Islet precursor cell (in vitro differentiated cells): ENCODE measurements at places on chromosomes 5 and 9.

GRCh38 chr5:82858151-82859025 is 218.8 kb downstream of the TMEM167A start:
- no peak for DNase-seq

GRCh38 chr9:33263131-33264002 is 1.1 kb downstream of the BAG1 start:
- no peak for DNase-seq

- no peak for DNase-seq
Observed at GRCh38 chr5:136242136-136242535, 49.2 kb upstream of the SMIM32 start.

DNA sequence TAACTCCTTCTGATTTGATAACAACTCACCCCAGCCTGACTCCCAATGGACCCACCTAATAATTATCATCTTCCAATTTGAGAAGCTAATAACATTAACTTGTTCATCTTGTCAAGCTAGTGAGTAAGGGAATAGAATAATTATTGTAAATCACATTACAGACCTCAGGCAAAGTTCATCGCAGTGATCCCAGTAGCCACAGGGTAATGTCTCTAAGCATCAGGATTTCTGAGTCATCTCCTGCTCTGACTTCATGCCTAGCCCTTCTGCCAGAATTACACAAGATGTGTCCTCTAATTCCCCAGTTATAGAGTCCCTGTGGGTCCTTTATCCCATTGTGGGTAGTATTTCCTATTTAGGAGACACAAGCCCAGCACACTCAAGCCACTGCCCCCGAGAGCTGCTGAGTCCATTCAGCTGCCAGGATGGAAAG is 365.7 kb downstream of the DEPDC1B start:
- DNase-seq, result no peak

GRCh38 chr9:98558575-98558974 is 150.2 kb downstream of the GABBR2 start:
- no peak for DNase-seq

GRCh38 chr5:122429545-122430318 is 117.7 kb downstream of the SNCAIP start:
- no peak for DNase-seq

- DNase-seq, result no peak
Observed at GRCh38 chr5:59041355-59041754, 458.5 kb downstream of the RAB3C start.

GRCh38 chr9:82989929-82990328 is 73.0 kb downstream of the RASEF start:
- DNase-seq, result no peak

DNA sequence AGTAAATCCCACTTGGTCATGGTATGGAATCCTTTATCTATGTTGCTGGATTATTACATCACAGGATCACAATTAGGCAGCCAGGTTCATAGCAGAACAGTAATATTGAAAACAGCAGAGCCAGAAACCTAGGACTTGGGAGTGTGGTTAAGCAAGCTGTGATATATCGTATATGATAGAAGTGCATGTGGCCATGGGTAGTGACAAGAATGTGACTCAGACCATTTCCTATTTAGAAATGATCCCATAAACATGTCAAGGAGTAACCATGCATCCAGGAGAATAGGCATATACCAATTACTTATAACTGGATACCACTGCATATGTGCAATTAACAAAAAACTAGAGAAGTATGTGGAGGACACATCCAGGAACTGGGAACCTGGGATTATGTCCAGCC is 31.2 kb downstream of the AMBP start:
- DNase-seq, result no peak

DNA sequence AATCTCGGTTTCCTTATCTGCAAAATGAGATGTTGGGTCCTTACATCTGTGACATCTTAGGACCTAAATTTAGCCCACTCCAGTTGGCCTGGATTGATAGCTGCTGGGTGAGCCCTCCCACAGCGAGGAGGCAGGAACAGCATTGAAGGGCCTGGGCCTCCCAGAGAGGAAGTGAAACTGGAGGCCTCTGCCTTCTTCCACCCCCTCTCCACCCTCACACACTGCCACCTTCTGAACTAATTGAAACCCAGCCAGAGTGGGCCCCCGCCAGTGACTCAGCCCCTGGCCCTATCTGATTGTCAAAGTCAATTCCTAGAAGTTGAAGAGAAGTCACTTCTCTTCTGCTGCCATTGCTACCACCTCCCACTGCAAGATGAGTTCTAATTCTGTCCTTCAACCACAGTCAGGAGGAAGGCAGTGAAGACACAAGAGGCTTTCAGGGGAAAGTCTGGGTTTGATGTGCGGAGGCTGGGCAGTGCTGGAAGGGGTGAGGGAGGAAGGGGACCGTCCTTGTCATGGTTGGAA is 55.2 kb upstream of the NEK6 start:
- peak; percentile 69 for DNase-seq

DNA sequence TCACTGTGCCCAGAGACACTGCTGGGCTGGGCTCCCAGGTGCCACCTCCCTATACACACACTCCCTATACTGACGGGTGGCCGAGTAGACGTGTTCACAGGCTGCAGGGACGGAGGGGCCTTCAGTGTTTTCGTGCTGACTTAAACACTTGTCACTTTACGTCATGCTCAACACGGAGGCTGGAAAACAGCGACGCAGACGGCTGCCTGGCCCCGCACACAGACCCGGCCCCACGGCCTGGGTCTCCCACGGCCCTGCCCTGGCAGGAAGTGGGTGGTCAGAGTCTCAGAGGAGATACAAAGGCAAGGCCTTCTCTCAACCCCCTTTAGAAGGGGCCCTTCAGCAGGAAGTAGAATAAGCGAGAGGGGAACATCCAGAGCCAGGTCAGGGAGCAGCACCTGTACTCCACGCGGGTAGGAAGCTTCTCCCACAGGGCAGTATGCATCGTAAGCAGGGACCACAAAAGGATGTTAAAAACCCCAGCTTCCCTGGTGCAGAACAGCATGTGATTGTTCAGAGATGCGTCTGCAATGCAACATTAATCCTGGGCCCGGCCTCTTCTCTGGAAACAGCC is 11.9 kb upstream of the TBC1D9B start:
- peak; percentile 43 for DNase-seq

- DNase-seq, result no peak
Observed at GRCh38 chr5:24226479-24226878, 418.3 kb downstream of the CDH10 start.

DNA sequence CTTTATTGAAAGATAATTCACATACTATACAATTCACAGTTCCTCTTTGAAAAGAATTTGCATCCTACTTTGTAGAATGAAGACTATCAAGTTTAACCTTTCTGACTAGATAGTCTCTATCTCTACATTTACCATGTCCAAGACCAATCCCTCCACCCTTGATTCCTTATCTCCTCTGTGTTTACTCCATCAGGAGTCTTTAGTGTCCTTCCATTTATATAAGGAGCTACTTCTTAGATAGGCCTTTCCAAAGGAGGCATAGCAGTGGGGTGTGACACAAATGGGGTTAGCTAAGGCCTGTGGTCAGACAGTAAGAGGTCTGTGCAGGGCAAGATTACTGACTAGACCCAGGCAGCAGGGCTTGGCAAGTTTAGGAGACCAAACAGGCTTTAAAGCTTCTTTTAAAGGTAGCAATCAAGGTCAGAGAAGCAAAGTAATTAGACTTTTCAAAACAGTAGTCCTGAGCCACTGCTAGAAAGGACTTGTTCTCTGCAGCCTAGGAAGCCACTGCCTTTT is 11.1 kb upstream of the DMXL1 start:
- DNase-seq, result no peak

DNA sequence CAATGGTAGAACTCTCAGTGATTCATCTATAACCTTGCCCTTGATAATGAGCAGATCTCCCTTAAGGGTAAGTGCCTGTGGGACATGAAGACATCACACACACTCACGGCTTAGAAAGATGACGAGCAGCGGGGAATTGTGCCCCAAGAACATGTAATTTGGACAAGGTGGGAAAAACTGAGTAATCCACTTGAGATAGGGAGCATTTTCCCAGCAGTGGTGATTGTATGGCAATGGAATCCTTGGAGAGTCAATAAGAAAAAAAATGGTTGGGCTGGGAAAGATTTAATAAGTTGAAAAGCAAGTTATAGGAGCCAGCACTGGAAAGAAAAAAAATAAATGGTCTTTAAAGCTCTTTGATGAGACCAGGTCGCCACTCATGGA is 193.1 kb downstream of the GLIS3 start:
- no peak for DNase-seq
